ENCODE measurements at places on chromosomes 6 and 20.

GRCh38 chr20:46009816-46010215 is 1.1 kb downstream of the MMP9 start:
- no peak for DNase-seq

- DNase-seq, result no peak
Observed at GRCh38 chr6:38282911-38283310, 356.8 kb downstream of the BTBD9 start.

GRCh38 chr20:18496042-18496441 is 983 bp downstream of the RBBP9 start:
- DNase-seq, result peak; percentile 4

GRCh38 chr20:17969278-17969883 is 563 bp downstream of the MGME1 start:
- DNase-seq, result no peak

DNA sequence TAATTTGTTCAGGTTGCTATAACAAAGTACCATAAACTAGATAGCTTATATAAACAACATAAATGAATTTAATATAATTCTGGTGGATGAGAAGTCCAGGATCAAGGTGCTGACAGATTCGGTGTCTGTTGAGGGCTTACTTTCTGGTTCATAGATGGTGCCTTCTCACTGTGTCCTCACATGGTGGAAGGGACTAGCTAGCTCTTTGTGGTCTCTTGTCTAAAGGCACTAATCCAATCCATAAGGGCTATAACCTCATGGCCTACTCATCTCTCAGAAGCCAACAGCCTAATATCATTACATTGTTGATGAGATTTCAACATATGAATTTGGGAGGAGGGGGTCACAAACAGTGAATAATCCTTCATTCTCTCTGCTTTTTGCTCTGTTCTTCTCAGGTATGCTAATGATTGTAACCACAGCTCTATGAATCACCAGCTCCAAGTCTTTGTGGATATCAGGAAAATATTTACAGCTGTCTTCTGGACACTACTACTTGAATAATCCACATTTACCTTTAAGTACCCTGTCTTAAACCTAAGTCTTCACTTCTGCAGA is 122.3 kb downstream of the NKAIN2 start:
- DNase-seq, result no peak

DNA sequence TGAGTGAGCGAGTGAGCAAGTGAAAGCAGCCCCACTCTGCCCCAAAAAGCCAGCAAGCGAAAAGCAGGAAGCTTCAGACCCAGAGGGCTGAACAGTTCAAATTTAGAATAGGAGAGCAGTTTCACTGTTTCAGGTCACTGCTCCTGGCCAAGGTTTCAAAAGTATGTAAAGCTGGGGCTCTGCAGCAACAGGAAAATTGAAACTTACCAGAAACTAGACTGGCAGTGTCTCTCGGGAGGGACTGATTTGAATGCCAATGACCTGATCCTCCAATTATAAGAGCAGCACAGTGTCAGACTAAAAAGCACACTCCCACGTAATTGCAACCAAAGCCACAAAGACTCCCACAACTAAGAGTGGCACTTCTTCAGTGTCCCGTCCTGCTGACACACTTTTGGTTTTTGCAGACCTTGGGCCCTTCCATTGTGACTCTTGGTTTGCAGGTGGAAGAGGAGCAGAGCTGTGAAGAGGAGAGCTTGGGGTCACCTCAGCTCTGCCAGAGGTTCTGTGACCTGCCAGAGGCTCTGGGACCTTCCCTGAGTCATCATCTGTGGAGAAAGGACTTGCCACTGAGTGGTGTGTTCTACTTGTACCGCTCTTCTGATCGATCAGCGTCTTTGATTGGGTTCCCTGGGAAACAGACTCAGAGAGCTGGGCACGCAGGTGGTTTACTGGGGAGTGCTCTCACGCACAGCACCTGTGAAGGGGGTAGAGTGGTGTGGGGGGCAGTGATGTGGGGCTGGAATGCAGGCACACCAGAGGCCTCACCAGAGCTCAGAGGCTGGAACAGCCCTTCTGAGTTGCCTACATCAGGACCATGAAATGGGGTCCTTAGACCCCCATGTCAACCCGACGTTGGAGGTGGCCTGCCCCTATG is 52.7 kb upstream of the PTGIS start:
- DNase-seq, result peak; percentile 59

GRCh38 chr6:10431423-10432164 is 16.7 kb upstream of the TFAP2A start:
- peak; percentile 9 for DNase-seq

DNA sequence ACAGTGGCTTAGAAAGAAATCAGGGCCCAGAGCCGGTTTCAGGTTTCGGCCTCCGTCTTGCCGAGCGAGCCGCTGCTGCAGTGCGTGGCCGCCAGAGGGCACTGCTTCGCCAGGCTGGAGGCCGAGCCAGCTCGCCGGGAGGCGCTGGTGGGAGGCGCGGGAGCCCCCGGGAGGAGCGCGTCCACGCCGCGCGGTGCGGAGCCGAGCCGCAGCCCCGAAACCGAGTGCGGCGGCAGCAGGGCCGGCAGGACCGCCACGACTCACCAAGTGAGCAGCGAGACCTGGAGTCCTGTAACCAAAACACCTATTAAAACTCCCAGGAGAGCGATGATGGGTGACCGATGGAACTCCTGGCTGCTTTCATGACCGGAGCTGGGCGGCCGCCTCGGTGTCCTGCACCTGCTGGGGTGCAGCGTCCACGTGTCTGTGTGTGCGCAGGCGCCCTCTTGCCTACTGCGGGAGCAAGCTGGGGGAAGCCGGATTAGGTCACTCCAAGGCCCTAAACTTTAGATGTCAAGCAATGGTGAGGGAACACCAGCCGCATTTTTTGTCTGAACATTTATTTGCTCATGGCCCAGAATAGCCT is 186.9 kb upstream of the UST start:
- peak; percentile 69 for DNase-seq

DNA sequence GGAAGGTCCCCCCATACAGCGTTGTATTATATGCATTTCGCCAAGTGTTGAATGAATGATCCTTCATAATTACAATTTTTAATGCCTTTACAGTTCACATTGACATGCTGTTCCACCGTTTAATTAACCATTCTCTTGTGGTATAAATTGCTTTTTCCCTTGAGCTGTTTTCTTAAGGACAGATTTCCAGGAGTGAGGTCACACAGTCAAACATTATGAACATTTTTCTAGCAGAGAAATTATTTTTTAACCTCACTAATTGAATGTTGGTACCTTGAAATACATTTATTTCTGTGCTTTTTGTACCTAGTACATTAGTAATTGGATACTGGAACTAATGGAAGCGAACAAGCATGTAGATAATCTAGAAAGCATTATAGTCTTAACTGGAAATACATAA is 76.7 kb upstream of the C20orf144 start:
- DNase-seq, result no peak

DNA sequence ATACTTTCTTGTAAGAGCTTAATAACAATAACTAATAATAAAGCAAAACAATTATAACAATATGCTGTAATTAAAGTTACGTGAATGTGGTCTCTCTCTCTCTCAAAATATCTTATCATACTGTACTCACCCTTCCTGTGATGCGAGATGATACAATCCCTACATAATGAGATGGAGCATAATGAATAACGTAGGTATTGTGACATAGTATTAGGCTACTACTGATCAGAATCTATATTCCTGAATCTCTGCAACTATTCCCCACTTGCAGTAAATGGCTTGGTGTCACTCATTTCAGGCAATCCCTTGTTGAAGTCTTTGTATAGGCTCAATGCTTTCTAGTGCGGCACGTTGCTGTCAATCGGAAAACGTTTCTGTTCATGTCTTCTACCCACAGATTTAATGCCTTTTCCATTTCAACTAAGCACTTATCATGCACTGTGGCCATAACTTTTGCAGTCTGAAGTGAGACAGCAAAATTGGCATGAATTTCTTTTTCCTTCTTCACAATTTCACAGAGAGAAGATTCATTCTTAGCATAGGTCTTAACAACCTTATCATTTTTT is 32.3 kb downstream of the MOXD1 start:
- no peak for DNase-seq

DNA sequence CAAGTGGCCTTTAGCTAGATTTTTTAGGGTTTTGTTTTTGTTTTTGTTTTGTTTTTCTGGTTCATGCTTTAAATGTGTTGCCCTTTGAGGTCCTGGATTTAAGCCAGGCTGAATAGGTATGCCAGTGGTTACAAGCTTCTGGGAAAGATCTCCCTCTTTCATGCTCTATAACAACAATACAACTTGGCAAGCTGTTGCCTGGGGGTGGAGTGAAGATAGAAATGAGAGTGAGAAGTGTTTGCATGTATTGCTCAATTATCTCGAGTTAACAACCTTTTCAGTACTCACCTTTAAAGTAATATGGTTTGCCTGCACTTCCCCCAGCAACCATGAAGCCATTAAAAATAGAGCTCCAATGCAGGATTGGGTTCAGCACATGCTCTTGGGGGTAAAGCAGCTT is 19.2 kb upstream of the HAO1 start:
- DNase-seq, result no peak

GRCh38 chr6:111563581-111563980 is 42.1 kb downstream of the TRAF3IP2 start:
- DNase-seq, result no peak

- DNase-seq, result no peak
Observed at GRCh38 chr6:55410674-55411073, 83.4 kb downstream of the GFRAL start.

DNA sequence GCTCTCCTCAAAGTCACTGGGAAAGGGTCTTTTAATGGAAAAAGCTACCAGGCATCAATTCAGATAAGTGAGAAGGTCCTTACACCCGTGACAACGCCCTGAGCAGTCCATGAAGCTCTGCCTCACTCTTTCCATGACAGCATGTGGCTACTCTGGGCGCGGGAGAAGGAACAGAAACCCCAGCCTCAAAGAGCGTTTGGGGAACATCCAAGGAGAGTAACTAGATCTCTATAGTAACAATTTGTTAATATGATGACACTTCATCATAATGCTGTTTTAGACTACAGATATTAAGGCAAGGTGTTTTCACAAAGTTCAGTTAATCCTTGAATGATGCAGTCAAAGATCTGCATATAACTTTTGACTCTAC is 55.2 kb downstream of the KIF6 start:
- DNase-seq, result no peak

DNA sequence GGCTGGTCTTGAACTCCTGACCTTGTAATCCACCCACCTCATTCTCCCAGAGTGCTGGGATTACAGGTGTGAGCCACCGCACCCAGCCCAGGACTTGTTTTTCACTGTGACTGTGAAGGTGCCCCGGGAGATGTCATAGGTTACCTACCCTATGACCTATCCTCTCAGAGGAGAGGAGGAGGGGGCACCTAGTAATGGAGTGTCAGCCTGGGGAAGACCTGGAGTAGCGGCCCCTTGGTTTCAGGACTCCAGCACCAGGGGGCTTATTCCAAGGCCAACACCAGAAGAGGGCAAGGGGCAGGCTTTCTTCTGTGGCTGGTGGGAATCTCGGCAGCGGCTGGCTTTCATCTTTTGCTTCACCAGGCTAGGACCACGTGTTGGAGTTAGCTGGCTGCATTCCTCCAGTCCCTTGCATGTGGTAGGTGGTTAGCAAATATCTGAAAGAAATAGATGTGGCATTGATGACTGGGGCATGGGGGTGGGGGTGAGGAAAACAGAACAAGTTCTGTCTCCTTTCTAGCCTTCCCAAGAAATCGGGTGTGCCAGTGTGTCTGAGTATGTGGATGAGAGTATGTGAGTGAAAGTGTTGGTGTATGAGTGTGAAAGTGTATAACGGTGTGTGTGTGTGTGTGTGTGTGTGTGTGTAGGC is 7.9 kb upstream of the ITPR3 start:
- no peak for DNase-seq

GRCh38 chr6:2952557-2953095 is 18.7 kb downstream of the SERPINB6 start:
- DNase-seq, result peak; percentile 98
